Stimulated activated CD4-positive, alpha-beta T cell treated with anti-CD3 and anti-CD28 coated beads, Interleukin-15, amount 100 ng/mL, for 1 hour (primary cell): ENCODE measurements at places on chromosomes 16 and 17.

GRCh38 chr17:45687594-45687993, 96.5 kb upstream of the CRHR1 start:
- no peak for DNase-seq

- DNase-seq: peak; percentile 42
Measured at GRCh38 chr16:85554889-85555718, 58.0 kb upstream of the GSE1 start.

DNA sequence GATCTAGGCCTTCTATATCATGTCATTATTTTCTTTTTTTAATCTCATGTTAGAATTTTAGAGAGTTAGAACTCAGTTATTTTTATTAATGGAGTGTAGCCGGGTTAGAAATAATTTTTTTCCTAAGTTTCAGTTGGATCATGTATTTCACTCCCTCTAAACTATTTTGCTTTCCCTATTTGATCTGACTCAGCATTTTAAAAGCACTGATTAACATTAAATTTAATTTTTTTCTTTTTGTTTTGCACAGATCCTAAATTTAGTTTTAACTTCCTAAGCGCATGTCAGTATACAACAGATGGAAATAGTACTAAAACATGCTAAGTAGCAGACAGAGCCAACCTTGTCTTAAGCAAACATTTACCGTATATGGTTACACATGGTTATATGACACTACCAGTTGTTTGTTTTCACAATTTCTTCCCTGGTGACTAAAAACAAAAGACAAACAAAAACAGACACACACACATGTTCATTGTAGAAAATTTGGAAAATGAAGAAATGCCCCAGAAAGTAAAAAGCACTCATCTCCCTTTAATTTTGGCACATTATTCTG, 33.6 kb upstream of the RAB11FIP4 start:
- DNase-seq: no peak

DNA sequence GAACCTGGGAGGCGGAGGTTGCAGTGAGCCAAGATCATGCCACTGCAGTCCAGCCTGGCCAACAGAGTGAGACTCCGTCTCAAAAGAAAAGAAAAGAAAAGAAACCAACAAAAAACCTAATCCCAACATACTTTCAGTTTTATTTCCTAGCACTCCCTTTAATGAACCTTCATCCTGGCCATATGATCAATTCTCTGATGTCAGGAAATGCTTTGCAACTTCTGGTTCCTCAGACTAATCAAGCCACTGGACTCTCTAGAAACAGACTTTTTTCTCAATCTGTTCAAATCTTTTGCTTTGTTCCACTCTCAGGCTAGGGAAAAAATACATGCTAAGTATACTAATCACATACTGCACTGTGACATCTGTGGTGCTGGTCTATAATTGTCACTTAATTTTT, 13.4 kb upstream of the PSMC3IP start:
- no peak for DNase-seq

- no peak for DNase-seq
Measured at GRCh38 chr17:10022416-10022815, 117.3 kb upstream of the RCVRN start.

GRCh38 chr17:77352996-77353395, 212.2 kb downstream of the SEC14L1 start:
- DNase-seq: no peak

- no peak for DNase-seq
Measured at GRCh38 chr16:17566075-17566474, 95.3 kb upstream of the XYLT1 start.

- no peak for DNase-seq
Measured at GRCh38 chr16:53503991-53504663, 1.1 kb upstream of the AKTIP start.

DNA sequence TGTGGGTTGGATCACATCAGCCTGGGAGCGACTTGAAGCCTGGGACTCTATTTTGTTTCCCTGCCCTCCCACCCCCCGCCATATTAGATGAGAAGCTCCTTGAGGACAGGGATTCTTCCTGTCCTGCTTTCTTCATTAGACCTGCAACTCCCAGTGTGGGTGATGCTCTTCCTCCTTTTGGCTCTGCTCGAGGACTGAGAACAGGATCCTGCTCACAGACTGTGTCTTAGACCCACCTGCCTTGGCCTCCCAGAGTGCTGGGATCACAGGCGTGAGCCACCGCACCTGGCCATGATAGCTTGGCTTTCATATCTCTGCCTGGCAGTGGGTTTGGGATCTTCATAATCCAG, 21.5 kb upstream of the TNS4 start:
- no peak for DNase-seq

DNA sequence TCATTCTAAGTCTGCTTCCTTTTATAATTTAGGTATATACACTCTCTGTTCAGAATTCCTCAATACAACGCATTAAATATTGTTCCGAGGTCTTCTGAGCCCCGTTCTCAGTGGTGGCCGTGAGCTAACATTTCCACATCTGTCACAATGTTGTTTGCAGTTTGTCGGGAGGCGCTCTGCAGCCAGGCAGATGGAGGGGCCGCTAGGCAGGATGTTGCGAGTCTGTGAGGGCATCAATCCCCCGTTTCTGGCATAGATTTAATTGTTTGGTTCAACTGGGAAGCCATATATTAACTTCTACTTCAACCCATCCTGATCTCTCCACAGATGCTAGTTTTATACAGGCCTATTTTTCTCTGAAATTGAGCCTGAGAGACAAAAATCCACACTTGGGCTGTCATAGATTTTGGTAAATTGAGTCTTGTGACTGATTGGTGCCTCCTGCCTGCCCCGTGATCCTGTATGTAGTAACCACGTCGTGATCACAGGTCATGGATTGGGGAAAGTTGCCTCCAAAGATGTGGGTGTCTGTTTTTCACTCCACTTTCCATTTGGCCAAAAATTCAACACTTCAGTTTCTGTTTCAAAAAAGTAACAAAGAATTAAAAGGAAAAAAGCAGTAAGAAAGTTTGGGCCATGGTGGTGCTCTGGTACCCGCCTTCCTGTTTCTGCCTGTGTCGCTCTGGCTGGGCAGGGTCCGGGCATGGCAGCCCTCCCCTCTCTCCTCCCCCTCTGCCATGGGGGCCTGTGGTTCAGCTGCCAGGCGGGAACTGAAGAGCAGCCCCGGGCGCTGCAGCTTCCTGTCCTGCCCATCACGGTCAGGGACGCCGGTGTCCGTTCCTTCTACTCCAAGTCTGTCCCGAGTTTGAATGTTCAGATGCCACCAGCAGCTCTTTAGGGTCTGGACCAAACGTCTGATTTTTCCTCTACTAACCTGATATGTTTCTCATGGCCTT, 41.5 kb downstream of the RPTOR start:
- no peak for DNase-seq

DNA sequence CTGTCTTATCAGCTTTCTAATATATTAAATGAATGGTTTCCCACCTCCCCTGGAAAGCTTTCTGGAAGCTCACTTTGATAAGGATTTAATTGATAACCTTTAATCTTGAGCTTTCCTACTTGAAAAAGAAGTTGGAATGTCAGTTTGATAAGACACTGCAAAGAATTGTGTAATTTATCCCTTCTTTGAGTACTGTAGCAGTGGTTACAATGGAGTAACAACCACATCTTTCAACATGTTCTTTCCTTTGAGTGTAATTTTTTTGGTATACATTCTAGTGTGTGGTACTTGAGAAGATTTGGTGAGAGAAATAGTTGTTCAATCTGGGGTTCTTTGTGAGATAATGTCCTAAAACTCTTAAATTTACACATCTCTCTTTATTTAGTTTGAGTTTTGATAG, 43.4 kb downstream of the CPD start:
- no peak for DNase-seq

GRCh38 chr16:27695161-27695560, 145.2 kb downstream of the KATNIP start:
- DNase-seq: no peak

- no peak for DNase-seq
Measured at GRCh38 chr17:2366747-2367494, 29.6 kb downstream of the SGSM2 start.

DNA sequence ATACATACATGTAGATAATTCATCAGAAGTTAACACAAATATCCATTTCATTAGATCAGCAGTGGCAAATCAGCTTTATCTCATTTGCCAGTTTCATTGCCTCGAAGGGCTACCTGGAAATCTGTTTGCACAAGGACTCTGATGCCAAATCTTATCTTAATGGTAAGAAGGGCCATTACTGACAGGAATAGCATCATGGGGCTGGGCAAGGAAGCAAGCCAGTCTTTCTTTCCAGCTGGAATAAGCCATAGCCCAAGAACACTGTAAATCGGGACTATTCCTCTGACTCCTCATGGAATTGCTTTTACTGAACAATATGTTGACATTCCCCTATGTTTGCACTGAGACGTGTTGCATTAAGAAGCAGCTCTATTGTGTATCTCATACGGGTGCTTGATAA, 101.4 kb upstream of the CLEC3A start:
- DNase-seq: no peak

DNA sequence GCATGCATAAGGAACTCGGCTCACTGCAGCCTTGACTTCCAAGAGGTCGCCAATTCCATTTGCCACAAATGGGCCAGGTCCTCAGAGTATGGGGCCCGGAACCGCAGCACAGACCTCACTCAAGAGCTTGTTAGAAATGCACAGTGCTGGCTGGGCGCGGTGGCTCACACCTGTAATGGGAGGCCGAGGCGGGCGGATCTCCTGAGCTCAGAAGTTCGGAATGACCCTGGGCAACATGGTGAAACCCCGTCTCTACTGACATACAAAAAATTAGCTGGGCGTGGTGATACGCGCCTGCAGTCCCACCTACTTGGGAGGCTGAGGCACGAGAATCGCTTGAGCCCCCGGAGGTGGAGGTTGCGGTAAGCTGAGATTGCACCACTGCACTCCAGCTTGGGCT, 19.6 kb upstream of the N4BP1 start:
- DNase-seq: no peak

- DNase-seq: no peak
Measured at GRCh38 chr16:20866145-20866772, 33.9 kb downstream of the DCUN1D3 start.

GRCh38 chr16:88870608-88871348, 4.3 kb upstream of the PABPN1L start:
- DNase-seq: no peak

DNA sequence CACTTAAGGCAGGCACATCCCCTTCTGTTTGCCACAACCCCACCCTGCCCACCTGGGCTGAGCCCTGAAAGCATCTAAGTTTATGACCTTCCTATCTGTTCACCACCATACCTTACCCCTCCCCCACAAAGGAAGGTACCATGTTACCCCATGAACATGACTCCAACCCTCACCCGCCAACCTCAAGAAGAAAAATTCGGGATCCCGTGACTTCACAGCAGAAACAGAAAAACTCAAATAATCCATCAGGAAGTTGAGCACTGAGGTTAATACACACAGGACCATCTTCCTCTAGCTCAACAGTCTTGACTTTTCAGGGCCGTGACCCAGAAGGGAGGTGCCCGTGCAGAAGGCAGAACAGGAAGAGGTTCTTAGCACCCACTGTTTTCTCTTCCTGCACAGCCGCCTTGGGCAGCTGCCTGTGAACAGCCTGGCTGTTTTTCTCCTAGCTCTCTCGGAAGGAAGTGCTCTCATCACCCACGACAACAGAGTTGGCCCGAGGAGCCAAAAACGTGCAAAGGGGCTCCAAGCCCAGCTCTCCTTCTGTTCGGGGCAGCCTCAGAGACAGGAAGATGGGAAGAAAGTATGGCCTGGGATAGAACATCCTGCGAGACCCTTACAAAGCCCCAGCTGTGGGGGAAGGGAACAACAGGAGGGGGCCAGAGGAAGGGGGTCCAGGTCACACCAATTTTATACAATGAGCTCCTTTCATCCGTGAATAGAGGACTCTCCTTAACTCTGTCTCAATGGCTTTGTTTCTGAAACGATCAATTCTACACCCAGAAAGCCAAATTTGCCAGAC, 101.1 kb downstream of the XYLT1 start:
- DNase-seq: no peak

- DNase-seq: no peak
Measured at GRCh38 chr16:30920891-30921290, 2.5 kb upstream of the FBXL19 start.

GRCh38 chr17:34567691-34568465, 11.5 kb upstream of the TMEM132E start:
- no peak for DNase-seq

DNA sequence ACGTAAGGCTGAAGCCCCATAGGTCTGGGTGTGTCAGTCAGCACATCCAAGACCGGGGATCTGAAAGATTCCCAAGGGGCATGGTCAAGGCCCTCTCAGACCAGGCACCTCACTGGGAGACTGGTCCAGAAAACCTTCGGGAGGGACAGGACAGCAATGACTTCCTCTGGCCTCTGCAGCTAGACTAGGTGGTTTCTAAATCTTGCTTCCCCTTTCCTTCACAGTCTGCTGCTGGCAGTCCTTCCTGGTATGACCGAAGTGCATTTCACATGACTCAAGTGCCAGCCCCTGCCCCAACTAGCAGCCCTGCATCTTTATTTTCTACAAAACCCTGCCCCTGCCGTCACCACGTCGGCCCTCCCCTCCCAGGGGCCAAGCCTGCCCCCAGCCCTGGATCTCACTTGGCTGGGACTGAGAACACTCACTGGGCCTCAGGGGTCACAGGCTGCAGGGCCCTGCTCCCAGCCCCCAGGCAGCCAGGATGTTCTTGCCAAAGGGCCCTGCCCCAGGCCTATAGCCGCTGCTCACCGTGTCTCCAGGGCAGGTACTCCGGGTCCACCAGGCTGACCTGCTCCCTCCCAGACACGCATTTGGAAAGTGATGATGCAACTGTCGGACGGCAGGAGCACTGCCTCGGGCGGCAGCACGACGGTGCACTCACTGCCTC, 18.3 kb downstream of the POLR3K start:
- DNase-seq: no peak

- DNase-seq: no peak
Measured at GRCh38 chr16:74888888-74889287, 96.0 kb downstream of the WDR59 start.

GRCh38 chr16:11744075-11744470, 1.4 kb upstream of the TXNDC11 start:
- DNase-seq: no peak

GRCh38 chr16:4945560-4946502, 8.9 kb upstream of the PPL start:
- DNase-seq: no peak

GRCh38 chr16:5639531-5639930, 541.9 kb upstream of the EEF2KMT start:
- no peak for DNase-seq

GRCh38 chr17:1120596-1121441, 59.0 kb downstream of the ABR start:
- no peak for DNase-seq

DNA sequence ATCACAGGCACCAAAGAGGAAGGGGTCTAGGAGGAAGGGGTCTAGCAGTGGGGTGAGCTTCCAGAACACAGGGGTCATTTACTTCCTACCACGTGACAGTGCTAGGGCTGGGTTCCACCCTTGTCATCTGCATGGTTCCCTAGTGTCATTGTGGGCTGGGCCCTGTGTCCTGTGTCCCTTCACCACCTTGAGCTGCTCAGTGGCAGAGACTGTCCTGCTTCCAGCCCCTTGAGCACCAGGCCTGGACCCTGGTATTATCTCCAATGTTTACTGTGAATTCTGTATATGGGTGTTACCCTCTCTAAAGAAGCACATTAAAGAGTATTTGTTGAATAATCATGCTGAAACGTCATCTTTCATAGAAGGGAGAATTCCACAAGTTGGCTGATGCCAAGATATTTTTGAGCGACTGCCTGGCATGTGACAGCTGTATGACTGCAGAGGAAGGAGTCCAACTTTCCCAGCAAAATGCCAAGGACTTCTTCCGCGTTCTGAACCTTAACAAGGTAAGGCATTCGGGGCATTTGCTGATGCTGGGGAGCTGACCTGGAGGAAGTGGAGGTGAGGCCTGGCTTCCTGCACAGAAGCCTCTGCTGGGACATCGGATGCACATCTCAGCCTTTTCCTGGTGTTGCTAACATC, 5.5 kb downstream of the NARF start:
- no peak for DNase-seq
